ENCODE measurements at places on chromosomes 7 and 10. TPM values are rescaled to one million over a fixed set of nuclear protein-coding genes. Genes with fewer than 3 reads are reported as not detected.

NOD1 gene
- total RNA-seq, result 14.0 TPM

CALHM1 gene
- not detected for total RNA-seq

GRCh38 chr7:54550471-54550870 is 8.3 kb downstream of the VSTM2A start:
- no peak for DNase-seq

DNA sequence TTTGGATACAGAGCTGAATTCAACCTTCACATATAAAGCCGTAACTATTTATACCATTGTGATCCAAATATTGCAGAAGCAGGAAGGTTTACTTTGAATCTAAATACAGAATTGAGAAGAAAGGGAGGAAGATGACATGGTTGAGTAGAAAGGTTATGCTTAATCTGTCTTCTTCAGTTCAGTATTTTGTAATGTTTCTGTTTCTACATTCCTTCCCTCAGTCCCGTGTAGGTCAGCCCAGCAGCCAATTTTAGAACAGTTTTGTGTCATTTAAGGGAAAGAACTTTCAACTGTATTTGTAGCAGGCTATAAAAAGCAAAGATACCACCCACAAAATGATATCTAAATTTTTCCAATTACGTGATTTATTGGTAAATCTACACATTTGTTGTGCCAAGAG is 97.4 kb downstream of the CPED1 start:
- DNase-seq, result no peak

DNA sequence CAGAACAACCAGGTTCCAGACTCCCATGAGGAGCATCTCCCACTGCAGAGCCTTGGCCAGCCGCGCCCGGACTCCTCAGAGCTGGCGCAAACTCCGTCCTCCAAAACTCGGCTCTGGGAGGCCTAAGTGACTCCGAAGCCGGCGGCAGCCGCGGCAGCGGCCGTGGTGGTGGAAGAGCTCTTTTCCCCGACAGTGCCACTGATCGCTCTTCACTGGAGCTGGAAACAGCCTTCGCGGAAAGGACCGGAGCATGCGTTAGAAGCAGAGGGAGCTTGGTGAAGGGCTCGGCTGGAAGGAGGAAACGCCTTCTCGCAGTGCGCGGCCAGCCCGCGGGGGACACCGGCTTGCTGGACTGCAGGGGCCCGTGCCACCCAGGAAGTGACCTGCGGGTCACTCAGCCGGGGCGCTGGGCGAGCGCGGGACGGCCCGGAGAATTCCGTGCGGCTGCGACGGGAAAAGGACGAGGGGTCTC is 5.0 kb upstream of the HOXA13 start:
- no peak for DNase-seq

GRCh38 chr10:79979310-79979975 is 30.5 kb upstream of the SFTPD start:
- no peak for DNase-seq

DNA sequence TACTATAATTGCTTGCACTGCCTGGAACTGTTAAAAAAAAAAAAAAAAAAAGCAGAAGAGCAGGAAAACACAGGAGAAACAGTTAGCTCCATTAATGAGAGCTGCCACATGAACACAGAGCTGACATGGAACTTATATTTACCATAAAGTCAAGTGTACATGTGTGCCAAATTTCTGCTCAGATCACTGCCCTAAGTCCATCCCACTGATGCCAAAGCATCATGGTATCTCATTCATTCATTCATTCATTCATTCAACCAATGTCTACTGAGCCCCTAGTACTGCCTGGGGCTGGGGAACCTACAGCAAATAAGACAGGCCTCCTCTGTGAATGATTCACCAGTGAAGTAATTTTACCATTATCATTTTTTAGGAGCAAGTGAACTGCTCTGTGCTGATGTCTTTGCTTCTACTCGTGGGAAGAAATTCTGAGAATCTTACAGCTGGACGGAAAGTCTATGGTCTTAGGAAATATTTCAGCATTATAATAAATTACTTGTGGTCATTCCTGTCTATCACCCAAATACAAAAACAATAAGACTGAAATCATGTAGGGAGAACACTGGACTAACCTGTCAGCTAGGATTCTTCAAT is 58.8 kb upstream of the ABLIM1 start:
- no peak for DNase-seq
